ENCODE measurements at places on chromosomes 7 and 10.

DNA sequence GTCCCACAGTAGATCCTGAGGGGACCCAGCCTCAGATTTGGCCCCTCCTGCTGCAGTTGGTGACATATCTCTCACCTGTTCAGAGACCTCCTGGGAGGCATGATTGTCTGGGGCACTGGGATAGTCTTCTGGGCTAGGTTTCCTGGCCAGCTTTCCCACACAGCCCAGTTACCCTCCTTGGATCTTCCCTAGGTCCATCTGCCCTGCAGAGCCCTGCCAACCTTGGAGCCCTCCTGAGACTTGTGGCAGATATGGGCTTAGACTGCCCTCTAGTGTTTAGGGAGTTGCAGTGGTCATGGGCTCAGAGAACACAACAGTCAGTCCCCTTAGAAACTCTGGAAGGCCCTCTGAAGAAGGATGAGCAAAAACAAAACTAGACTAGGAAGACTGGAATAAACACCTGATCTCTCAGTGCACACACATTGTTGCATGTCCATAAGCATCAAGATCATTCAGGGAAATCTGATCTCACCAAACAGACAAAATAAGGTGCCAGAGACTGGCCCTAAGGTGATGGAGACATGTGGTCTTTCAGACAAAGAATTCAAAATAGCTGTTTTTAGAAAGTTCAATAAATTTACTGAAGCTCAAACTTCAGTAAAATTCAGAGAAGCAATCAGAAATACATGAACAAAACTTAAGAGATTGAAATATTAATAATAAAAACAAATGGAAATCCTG, 324.6 kb downstream of the ATRNL1 start:
- peak; percentile 40 for DNase-seq

DNA sequence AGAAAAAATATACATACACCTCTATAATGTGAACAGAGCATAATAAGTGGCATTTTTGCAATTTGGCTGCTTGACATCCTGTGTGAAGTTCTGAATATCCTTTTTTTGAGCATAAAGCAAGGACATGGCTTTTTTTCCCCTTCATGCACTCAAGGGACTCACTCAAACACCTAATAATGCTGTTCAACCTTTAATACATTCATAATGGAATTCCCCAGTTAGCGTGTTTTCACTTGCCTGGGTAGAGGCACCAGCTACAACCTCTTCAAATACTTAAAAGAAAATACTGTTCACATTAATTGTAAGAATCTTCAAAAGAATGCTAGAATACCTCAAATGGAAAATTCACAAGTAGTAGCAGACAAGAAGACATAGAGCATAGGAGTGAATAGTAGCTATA, 316.8 kb downstream of the PCDH15 start:
- no peak for DNase-seq

- no peak for DNase-seq
These were observed 900.1 kb downstream of the TYW1 start for GRCh38 chr7:67896721-67897120.

DNA sequence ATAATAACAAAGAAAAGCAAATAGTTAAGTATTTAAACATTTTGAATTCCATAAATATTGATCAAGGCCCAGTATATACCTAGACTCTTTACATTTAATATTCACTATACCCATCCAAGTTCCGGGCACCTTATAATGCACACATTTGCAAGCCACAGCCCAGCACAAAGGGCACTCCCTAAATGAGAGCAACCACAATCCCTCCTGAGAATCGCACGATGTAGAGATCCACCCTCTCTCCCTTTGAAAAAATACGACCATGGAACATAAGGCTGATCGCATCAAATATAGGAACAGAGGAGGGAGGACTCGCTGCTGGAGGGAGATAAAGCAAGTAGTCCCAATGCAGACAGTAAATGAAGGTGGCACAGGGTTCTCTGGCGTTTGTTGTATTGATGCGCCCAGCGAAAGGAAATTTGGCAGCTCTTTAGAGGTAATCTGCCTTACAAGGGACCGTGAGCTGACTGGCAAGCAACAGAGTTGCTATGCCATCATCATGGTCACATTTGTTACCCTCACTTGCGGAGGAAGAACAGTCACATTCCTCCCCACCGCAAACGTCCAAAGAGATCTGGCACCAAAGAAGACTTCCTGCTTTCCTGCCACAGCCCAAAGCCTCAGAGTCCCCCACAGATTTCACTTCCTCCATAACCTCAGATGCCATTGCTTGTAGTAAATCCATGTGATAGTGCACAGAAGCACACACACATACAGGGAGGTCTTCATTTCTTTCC, 16.1 kb upstream of the TAS2R40 start:
- DNase-seq, result peak; percentile 24

- no peak for DNase-seq
These were observed 90.6 kb downstream of the MARCHF5 start for GRCh38 chr10:92381543-92381954.

DNA sequence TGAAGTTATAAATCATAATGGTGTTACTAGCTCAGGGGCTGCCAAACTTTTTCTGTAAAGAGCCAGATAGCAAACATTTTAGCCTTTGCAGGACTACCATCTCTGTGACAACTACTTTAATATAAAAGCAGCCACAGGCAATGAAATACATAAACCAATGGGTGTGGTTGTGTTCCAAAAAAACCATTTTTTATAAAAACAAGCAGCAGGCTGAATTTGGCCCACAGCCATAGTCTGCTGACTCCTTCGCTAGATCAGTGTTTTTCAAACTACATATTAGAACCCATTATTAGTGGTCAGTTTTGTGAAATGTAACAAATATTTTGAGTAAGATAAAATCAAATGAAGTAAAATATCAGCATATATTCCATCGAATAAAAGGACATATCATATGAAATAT, 13.6 kb downstream of the GNG11 start:
- no peak for DNase-seq

GRCh38 chr10:57979491-57979890, 288.2 kb downstream of the IPMK start:
- DNase-seq, result no peak

- DNase-seq, result no peak
These were observed 171.0 kb downstream of the GRID1 start for GRCh38 chr10:86195521-86196157.

- no peak for DNase-seq
These were observed 78.3 kb upstream of the NRP1 start for GRCh38 chr10:33412653-33413361.

- DNase-seq, result peak; percentile 70
These were observed 141.9 kb downstream of the GRM3 start for GRCh38 chr7:86785641-86786040.

DNA sequence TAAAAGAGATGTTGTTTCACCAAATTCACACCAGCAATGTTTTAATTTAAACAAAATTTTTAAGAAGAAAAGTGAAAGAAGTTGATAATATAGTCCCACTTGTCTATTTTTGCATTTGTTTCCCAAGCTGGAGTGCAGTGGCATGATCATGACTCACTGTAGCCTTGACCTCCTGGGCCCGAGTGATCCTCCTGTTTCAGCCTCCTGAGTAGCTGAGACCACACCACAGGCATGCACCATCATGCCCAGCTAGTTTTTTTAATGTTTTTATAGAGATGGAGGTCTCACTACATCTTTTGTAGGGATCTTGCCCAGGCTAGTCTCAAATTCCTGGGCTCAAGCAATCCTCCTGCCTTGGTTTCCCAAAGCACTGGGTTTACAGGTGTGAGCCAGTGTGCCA, 14.1 kb upstream of the NDUFA5 start:
- no peak for DNase-seq

GRCh38 chr7:16939161-16939560, 57.4 kb upstream of the AGR3 start:
- no peak for DNase-seq

All from GM10248 (cell line).